ENCODE measurements at places on chromosomes 5 and 9.

GRCh38 chr9:31388660-31389059, 995.8 kb upstream of the ACO1 start:
- DNase-seq = no peak

- DNase-seq = no peak
Observed at GRCh38 chr5:94485067-94485466, 133.3 kb downstream of the KIAA0825 start.

GRCh38 chr5:99320436-99320835, 391.6 kb upstream of the CHD1 start:
- no peak for DNase-seq

- DNase-seq = no peak
Observed at GRCh38 chr5:118722122-118723020, 266.0 kb downstream of the DTWD2 start.

DNA sequence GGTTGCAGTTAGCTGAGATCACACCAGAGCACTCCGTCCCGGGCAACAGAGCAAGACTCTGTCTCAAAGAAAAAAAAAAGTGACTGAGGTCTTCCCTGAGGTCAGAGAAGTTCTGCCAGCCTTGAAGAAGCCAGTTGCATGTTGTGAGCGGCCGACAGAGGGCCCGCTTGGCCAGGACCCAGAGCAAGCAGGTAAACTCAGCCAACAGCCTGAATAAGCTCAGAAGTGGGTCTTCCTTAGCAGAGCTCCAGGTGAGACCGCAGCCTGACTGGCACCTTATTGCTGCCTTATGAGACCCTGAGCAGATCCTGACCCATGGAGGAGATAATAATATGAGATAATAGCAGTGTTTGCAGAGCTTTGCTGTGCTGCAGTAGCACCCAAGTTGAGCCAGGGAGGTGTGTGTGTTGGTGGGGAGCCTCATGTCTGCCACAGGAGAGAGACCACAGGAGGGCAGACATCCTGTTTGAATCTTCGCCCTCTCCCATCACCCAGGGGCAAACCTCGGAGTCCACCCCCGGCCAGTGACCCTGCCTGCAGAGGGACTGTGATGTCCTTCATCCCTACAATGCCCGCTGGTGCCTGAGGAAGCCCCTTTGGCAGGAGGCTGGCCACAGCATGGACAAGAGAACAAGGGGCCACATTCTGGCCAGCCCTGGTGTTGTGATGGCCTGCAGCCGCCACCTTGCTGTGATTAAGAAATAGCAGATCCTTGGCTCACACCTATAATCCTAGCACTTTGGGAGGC, 10.8 kb upstream of the BARX1 start:
- DNase-seq = no peak

DNA sequence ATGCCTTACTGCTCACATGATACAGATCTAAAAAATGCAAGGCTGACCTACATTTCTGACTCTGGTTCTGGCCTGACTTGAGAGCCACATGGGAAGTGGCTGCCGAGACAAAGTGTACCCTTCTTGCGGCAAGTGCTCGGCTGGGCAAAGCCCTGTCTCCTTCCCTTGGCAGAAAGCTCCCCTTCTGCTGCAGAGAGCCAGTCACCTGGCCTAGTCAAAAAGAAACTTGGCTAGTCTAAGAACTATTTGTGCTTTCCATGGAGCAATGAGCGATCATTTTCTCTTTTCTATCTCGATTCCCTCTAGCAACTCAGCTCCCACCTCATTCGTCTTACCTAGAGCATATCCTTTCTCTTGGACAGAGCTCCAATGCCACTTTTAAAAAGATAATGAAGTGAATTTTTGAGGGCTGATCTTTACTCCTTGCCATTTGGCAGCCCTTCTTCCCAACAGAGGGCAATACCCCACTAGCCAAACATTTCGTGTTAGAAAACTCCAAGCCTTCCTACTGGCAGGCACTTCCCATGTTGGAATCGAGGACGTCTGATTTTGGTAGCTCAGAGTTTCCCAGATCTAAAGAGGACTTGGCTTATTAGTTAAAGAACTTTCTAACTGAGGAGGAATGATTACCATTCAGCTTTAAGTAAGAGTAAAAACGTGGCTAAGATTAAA, 108.1 kb upstream of the PRRC1 start:
- no peak for DNase-seq

DNA sequence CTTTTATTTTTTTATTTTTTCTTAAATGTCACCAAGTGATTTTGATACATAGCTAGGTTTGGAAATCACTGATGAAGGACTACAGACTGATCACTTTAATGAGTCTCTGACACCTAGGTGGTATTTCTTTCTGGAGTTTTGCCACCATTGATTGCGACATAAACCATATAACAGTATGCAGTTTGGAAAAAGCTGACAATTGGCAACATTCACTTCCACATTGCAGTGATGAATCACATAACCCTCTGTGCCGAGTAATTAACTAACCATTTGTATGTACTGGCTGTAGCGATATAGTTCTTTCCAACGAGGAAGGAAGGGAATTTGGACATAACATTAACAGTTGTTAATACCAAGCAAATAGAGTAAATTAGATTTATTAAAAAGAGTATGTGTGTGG, 222.9 kb upstream of the EFNA5 start:
- no peak for DNase-seq

GRCh38 chr5:96236051-96236450, 197.0 kb downstream of the PCSK1 start:
- no peak for DNase-seq

DNA sequence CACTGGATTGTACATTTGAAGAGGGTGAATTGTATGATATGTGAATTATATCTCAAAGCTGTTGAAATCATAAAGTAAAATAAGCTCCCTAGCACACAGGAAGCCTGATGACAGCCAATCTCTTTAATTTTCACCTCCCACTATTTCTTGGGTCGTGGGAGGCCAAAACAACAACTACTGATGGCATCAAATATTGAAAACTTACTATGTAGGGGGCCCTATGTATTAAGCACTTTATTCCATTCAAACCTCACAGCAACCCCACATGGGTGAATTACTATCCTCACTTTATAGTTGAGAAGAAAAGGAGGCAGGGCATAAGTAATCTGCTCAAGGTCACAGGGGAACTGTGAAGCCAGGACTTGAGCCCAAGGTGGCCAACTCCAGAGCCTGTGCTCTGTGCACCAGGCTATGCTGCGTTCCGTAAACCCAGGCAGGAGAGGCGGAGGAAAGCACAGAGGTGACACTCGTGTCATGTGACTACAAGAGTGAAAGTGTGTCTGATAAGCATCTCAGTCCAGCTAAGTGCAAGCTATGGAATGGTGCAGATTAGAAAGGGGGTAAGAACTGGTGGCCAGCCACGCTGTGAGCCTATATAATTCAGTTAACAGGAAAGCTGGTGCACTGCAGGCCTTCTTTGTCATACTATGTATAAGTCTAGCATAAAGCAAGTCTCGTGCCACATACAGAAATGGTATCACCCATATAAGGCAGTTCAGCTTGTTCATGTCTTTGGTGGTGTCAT, 221.0 kb downstream of the DCP2 start:
- DNase-seq = no peak

DNA sequence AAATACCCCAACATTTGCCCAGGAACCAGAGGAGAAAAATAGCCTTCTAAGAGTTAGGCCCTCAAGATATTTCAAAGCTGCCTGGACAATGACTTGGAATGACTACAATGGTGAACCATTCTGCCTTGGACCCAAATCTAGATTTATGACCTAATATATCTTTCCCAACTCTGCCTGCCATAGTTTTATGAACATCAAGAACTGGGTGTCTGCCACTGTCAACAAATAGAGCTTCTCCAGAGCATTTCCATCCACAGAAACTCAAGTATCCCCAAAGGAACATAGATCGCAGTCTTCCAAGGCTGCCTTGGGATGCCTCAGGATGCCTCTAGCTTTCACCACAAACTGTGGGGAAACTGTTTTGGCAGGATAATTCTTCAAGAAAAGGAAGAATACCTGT, 48.2 kb upstream of the NFIB start:
- DNase-seq = no peak

- no peak for DNase-seq
Observed at GRCh38 chr5:92687821-92688722, 892.9 kb downstream of the NR2F1-AS1 start.

DNA sequence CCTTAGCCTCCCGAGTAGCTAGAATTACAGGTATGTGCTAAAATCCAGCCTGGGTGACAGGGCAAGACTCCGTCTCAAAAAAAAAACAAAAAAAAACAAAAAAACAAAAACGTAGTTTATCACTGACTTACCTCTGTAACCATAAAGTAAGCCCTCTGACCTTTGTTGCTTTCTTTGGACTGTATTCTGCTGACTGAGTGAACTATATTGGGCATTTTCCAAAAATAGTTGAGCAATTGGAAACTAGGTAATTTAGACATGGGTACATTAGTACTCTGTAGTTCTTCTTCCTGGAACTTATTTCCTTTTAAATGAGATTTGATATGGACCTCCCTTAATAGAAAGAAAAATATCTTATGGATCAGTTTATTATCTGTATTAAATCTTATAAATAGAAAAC, 66.6 kb downstream of the ANKHD1 start:
- DNase-seq = no peak

- DNase-seq = no peak
Observed at GRCh38 chr9:90846770-90847419, 45.3 kb downstream of the SYK start.

- DNase-seq = no peak
Observed at GRCh38 chr5:36728697-36729543, 122.5 kb downstream of the SLC1A3 start.

DNA sequence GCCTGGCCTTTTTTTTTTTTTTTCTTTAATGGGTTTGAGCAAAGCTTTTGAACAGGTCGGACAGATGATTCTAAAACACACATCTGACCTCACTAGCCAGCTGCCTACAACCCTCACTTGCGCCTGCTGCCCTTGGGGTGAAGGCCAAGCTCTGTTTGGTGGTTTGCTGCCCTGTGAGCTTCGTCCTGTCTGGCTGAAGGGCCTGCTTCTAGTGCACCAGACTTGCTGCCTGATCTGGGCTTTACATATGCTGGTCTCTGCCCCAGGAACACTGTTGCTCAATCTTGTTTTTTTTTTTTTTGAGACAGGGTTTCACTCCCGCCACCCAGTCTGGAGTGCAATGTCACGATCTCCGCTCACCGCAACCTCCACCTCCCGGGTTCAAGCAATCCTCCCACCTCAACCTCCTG, 16.4 kb upstream of the DOLPP1 start:
- no peak for DNase-seq

DNA sequence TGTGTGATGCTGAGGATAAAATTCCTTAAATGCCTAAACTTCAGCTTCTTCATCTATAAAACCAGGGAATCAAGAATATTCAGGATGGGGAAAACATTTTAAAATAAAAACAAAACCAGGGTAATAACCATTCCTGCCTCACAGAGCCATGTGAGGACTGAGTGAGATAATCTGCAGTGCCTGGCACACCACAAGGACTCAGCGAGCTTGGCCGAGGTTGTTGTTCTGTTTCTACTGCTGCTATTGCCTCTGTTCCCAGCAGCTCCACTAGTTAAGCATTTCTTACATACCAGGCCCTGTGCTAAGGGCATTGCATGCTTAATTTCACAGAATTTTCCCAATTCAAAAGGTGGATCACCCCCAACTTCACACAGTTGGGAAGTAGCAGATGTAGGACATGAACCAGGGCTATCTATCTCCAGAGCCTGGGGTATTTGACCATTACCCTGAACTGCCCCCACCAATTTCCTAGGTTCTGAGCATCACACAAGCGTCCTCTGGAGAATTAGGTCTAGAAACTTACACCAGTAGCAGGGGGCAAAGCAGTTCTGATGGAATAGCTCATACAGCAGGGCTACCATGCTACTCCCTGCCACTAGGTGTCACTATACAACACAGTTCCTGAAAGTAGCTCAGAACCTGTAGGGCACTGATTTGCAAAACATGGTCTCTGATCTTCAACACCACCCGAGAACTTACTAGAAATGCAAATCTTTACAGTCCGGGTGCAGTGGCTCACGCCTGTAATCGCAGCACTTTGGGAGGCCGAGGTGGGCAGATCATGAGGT, 74.3 kb downstream of the LRSAM1 start:
- DNase-seq = no peak

DNA sequence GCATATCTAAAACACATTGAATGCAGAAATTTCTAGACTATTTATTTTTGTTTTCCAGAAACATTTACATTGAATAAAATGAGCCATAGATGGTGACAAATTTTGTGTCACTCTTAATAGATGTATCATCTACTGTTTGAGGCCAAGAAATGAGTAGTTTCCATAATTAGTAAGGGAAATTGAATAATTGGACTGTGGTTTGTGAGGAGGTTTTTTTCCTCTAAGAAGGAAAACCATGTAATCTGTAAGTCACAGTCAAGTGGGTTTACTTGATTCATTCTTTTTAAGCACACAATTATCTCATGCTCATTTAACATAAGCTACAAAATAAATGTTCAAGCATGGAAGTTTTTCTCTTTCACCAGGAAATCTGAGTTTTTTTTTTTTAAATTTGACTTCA, 876.4 kb downstream of the NR2F1-AS1 start:
- DNase-seq = no peak

- DNase-seq = no peak
Observed at GRCh38 chr5:114327474-114327873, 34.4 kb upstream of the KCNN2 start.

- DNase-seq = no peak
Observed at GRCh38 chr9:134026981-134027380, 1.7 kb downstream of the BRD3OS start.
